HepG2 (cell line): ENCODE measurements at places on chromosomes 1 and 21.

DNA sequence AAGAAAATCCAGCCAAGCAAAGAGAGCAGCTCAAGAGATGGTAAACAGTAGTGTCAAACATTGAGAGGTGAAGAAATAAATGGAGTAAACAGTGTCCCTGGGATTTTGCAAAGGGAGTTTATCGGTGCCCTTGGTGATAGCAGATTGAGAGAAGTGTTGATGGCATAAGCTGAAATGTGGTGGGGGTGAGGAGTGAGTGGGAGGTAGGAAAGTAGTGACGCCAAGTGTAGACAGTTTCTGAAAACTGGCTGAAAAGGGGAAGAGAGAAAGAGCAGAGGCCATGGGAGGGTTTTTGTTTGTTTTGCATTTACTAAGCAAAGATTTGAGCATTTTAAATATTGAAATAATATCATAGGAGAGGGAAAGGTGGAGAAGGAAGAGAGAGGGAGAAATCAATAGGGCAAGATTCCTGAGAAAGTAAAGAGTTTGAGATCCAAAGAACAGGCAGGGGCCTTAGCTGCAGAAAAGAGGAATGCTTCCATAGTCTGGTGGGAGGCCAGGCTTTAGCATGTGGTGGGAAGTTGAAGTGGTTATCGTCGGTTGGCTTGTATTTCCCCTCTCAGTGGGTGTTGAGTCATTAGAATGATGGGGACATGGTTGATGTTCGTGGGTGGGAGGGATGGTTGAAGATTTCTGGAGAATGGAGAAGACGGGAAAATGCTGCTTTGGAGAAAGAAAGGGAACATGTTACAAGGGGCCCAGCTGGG, 26.8 kb upstream of the RASAL2 start:
- no peak for DNase-seq

DNA sequence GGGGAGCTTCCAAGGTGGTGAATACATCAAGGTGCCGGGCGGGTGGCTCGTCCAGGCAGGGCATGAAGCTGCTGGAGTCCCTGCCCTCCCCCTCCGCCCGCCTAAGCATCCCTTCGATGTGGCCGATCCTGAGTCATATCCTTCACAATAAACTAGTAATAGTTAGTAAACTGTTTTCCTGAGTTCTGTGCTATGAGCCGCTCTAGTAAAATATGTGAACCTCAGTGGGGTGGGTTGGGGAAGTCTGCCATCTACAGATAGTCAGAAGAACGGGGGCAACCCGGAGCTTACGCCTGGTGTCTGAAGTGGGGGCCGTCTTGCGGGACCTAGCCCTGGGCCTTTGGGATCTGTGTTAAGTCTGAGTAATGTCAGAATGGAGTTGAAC, 21.6 kb downstream of the C2CD2 start:
- no peak for DNase-seq

DNA sequence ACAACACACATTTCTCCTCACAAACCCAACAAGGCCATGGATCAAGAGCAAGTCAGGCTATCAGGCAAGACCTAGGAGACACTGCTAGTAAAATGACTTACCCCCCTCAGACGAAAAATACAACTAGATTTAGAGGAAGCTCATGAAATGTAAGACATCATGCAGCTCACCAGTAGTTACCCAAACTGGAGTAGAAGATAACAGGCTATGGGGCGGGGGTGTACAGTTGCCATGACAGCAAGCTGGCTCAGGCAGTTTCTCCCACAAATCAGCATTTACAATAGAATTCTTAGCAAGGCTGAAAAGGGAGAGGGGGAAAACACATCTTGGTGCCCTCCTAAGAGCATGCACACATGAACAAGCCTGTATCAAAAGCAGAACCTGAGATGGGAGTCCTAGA, 13.9 kb downstream of the TPM3 start:
- no peak for DNase-seq

DNA sequence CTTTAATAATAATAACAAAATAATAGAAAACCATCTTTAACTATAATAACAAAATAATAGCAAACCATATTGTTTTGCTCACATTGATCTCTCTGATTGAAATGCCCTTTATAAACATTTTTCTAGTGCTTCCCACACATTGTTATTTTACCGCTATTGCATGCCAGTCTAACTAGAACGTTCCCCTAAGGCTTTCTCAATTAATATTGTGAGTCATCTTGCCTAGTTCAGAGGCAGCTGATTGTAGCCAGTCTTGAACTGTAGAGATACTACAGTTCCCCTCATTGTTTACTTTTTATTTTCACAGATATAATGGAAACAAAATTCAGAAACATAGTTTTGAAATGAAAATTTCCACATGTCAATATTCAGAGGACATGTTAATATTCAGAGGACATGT, 192.3 kb upstream of the ADGRL4 start:
- DNase-seq, result no peak

GRCh38 chr1:211479624-211480023, 12.3 kb downstream of the RD3 start:
- no peak for DNase-seq

- DNase-seq, result no peak
Measured at GRCh38 chr1:2061065-2061778, 11.0 kb downstream of the PRKCZ start.

DNA sequence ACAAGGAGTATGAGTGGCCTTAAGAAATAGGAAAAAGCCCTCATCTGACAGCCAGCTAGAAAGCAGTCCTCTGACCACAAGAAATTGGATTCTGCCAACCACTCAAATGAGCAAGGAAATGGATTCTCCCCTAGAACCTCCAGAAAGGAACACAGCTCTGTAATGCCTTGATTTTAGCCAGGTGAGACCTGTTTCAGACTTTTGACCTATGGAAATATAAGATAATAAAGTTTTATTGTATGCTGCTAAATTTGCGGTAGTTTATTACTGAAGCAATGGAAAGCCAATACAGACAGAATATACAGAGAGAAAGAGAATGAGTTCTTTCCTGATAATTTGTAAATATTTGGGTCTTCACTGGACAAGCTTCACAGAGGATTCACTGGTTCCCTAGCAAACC, 28.8 kb upstream of the SELE start:
- no peak for DNase-seq

- DNase-seq, result peak; percentile 58
Measured at GRCh38 chr1:93980320-93981273, 71.4 kb upstream of the GCLM start.

DNA sequence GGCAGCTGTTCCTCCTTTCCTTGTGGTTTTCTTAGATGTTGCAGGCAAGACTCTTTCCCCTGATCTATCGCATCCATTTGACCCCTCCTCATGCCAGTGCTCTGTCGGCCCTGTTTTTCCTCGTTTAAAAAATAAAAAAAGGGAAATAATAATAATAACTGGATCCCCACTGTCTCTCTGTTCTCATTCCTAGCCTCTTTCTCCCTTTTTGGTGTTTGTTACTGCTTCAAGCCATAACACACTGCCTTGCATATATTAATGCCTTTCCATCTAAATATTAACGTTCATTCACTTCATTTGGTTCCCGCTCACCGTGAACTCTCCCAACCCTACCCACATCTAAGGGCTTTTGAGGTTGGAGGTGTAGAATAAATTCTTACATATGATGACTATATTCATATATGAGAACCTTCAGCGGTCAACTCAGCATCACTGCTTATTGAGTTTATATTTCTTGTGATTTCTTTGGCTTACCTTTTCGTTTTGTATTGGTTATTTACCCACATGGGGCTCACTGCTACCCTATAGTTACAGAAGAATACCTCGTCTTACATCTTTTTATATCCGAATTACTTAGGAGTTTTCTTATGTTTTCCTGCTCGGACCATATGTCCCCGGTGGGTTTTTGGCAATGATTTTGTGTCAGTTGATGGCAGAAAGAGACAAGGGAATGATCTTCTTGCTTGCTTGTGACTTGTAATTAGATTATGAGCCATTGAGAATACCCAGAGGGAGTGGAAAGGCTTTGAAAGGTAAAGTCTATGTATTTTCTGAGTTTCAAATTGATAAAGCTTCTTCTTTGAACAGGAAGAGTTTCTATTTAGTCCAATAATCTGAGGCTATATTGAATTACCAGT, 805 bp downstream of the ATG4C start:
- DNase-seq, result no peak

GRCh38 chr1:7440154-7440553, 330.9 kb upstream of the VAMP3 start:
- no peak for DNase-seq

- no peak for DNase-seq
Measured at GRCh38 chr1:197598935-197599334, 176.3 kb downstream of the DENND1B start.

DNA sequence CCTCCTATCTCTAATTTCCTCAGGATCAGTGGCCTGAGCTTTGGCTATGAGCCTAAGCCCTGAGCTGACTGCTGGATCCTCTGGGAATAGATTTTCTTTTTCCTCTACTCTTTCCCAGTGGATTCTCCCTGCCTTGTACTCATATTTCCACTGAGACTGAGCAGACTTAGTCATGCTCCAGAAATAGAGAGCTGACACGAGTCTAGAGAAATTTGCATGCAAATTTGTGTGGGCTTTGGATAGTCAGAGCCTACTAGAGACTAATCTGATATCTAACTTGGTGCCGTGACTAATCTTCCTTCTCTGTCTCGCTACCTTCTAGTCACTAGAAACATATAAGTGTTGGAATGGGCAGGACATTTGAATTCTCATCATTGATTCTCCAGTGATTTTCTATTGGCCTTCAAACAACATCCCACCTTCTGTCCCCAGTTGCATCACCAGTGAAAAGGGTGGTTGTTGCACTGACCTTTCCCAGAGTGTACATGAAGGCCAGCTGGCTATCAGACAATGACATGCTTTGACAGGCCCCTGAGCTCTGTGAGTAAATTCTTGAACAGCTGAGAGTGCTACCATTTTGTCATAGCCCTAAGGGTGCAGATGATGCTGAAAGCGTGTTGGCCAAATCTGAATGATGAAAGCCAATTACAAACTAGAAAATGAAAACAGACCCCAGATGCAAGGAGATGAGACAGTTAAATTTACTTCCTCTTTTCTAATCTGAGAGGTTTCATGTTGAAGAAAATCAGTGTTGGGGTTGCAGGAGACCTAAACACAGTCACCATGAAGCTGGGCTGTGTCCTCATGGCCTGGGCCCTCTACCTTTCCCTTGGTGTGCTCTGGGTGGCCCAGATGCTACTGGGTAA, at the start of gene FCRLA:
TSS of gene FCRLA (plus strand) at position 748 of the 866 bp plus-strand sequence. CDS start at position 784, 36 bp downstream.
- no peak for DNase-seq

- DNase-seq, result no peak
Measured at GRCh38 chr1:67939942-67940341, 106.7 kb upstream of the GNG12 start.

DNA sequence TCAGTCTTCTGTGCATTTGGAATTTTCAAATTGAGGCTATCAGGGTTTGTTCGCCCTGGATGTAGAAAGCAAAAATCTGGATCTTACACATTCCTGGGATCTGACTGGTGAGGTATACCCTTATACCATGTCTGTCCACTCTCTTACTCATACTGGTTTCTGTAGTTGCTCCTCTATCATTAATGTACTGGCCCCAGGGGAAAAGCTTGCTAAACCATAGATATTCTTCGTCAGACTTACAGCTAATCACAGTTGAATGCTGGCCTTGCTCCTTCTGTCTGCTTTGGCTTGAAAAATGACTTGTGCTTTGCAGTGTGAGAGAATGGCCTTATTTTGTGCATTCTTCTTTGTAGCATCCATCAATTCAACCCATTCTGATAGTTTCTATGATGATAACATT, 30.5 kb downstream of the TBCE start:
- DNase-seq, result no peak

DNA sequence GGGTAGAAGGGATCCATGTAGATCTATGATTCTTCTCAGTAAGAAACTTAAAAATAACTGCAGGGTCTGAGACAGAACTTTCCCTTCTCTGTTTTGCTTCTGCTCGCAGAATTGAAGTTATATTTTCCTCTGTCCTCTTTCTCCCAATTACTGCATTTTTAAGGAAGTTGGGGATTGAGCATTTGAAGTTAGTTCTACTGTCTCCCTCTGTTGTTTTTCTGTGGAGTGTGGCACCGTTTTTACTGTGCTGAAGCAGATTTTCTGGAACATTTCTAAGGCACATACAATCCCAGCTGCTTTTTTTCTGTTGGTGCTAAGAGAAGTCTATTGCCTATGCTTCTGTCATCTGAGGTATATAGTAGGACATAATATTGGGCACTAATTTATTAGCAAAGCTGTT, 43.3 kb downstream of the RASAL2 start:
- DNase-seq, result no peak

GRCh38 chr1:18783705-18784481, 75.6 kb downstream of the TAS1R2 start:
- DNase-seq, result no peak

GRCh38 chr1:31084782-31085569, 19.5 kb upstream of the PUM1 start:
- no peak for DNase-seq

DNA sequence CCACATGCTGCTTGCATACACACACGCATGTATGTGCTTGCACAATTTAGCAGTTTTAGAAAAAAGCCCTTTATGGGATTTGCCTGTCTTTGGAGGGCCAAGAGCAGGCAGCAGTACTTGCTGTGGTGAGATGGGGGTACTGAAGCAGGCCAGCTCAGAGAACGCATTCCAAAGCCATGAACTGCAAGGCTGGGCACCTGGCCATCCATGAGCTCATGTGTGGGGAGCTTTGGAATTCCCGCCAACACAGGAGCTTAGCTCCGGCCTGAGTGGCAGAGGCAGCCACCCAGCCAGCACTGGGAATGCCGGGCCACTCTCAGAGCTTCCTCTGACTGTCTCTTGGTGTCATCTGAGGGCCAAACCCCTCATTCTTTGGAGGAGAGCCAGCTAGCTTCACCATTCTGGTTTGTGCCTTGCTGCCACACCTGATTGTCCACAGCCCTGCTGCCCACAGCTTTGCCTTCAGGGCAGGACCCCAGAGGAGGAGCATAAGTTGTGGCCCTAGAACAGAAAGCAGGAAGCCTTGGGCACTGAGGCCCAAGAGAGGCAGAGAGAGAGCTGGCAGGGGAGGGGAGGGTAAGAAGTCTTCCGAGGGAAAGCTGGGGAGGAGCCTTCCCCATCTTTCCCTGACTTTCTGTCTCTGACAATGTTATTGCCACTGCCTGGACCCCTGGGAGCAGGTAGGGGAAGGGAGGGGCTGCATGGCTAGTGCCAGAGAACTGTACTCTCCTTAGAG, 92.1 kb upstream of the POU3F1 start:
- peak; percentile 35 for DNase-seq

DNA sequence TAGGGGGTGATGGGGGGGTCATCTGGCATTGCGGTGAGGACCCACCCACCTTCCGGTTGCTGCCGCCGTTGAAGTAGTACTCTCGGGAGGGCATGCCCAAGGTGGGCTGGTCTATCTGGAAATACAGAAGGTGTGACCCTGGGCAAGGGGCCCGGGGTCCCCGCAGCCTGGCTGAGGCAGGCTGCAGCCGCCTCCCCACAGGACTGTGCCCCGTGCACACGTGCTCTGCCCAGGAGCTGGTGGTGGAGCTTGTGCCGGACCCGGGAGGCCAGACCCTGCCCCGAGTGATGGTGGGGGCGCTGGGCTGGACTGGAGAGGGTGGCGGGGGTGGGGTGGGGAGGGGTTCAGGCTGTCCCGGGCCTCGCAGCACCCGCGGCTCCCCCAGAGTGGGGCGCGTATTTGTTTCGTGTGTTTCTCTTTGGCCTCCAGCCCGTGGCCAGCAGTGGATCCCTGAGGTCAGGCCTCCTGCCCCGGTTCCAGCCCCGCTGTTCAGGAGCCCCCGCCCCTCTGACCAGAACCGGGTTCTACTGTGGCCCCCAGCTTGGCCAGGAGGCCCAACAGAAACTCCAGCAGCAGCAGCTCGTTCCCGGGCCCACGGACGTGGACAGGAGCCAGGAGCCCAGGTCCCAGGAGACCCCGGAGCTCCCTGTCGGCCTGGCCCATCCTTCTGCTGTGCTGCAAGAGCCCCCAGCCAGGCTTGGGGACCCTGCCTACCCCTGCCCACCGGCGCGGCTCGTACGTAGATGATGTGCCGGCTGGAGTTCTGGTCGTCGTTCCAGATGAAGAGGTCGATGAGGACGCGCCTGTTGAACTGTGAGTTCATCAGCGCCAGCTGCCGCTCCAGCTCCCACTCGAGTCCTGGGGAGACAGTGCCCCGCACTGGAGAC, 19.2 kb downstream of the PRXL2B start:
- DNase-seq, result no peak
